ENCODE measurements at places on chromosomes 2 and 18.
A peak's percentile ranks its signal among the peaks of the same experiment; 100 is the strongest.

DNA sequence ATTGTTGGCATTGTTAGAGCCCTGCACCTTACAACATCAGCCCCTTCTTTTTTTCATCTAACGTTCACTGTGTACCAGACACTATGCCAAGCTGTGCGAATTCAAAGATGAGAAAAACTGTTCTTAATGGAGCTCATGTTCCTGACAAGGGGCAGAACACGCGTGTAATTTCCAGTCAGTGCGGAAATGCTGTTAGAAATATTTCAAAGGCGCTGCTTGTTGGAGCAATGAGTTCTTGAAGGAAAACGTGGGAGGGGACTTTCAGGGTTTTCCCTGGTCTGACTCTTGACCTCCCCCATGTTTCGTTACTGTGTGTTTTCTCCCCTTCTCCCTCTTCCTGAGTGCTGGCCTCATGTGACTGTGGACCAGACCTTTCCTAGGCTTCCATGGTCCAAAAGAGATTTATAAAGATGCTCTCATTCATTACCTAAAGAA lies 1.5 kb downstream of the MTHFD2 start:
- no peak for DNase-seq

GRCh38 chr2:120729406-120730399 lies 6.0 kb upstream of the GLI2 start:
- no peak for DNase-seq

DNA sequence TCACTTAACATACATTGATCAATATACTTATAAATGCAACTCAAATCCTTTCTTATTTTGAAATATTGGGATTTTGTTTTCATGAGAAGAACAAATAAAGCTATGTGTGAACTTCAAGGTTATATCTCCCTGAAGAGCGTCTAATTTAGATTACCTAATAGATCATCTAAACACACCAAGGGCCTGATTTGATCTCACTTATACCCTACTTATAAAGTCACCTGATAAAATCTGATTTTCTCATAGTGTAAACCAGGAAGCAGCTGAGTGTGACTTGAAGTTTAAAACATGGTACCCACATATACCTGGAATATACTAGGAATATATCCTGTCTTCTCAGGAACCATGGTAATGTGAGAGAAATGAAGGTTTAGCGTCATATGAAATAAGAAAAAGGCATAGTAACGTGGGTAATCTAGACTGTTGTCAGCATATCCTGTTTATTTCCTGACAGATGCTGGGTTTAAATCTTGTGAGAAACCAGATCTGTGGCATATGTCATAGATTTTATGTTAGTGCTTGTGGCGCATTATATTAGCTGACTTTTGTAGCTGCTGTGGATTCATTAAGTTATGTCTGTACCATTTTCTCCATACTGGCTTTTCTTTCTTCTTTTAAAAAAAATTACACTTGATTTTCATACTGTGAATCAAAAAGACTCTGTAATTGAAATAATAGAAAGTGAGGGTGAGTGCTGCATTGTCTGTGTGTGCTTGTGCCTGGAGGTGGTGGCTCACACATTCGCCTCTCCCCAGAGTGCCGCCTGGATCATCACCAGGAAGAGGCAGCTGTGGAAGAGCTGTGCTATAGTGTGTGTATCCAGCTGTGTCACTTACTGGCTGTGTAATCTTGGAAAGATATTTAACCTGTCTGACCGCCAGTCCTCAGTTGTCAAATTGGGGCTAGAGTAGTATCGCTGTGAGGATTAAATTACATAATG lies 164.0 kb downstream of the MYO3B start:
- DNase-seq: no peak

- DNase-seq: no peak
Observed at GRCh38 chr2:34736482-34736881, 1137.4 kb upstream of the FAM98A start.

DNA sequence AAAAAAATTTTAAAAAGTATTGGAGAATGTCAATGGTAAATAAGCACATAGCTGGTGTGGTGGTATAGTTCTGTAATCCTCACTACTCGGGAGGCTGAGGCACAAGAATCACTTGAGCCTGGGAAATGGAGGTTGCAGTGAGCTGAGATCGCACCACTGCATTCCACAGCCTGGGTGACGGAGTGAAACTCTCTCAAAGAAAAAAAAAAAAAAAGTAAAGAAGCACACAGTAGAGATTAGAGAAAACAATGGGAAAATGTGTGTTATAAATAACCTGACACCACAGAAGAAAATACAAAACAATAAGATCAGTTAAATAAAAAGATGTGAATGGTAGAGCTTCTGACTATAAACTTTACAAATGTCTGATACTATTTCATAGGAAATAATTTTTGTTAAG lies 163.7 kb upstream of the WDSUB1 start:
- no peak for DNase-seq

GRCh38 chr2:109637749-109638570 lies 23.8 kb downstream of the SOWAHC start:
- DNase-seq: no peak

GRCh38 chr18:45161850-45162249 lies 453.4 kb upstream of the SLC14A2 start:
- DNase-seq: no peak

DNA sequence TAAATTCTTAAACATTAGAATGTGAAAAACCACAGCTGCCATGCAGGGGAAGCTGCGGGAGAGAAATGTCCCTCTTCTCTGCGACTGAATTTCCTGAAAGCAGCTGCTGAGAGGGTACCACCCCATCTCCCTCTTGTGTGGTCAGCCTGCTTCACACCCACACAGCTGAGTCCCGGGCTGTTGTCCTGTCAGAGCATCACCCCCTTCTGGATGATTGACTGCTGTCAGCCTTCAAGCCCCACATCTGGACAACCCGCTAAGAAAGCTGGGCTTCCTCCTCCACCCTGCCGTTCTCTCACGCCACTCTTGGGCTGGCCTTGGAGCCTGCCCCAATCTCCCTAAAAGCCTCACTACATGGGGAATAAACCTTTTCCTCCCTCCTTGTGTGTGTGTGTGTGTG lies 26.0 kb downstream of the SH3YL1 start:
- peak; percentile 21 for DNase-seq

DNA sequence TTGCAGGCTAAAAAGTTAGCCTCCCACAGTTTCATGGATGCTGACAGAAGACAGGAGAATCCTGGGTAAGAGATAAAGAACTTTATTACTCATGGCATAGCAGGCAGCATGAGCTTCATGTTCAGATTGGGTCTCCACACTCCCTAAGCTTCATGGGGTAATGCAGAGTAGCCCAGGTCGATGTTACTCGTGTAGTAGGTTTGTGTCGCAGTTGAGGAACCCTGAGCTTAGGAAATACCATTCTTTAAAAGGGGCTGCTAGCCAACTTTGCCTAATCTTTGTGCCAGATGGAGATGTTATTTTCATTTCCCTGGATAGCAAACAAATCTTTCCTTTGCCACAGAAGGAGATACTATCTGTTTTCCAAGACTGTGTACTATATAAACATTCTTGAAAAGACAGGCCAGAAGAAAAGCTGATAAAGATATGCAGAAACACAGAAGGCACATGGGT lies 117.6 kb downstream of the LTBP1 start:
- DNase-seq: no peak

DNA sequence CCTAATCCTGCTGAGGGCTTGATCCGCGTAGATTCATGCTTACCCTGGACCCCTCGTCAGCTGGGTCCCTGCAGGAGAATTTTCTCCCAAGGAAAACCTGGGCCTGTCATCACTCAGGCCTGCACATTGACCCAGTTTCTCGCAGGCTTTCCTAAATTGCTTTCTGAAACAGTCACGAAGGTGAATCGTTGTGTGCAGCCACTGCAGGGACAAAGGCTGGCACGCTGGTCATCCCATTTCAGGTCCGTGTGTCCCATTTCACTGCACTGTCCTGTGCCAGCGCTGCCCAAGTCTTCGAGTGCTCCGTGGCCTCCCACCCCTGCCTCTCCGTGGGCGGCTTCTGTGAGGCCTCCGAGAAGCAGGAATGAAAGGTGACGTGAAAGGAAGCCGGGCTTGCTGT lies 62.8 kb upstream of the YWHAQ start:
- no peak for DNase-seq

DNA sequence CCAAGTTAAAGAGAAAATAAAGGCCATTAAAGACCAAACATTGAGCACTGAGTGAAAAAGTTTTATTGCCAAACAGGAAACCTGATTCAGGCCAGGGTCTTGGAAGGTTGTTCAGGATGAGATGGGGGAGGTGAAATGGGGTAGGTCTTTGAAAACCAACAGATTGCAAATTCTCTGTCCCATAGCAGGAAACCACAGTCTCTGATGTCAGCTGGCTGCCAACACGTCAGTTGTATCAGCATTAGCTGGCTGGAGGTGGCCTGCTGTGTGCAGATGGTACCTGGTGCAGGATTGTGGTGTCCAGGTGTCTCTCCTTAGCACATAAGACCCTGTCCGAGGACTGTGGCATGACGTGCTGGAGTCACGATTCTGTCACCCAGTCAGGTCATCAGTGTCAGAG lies 106.3 kb downstream of the MSH2 start:
- DNase-seq: no peak

DNA sequence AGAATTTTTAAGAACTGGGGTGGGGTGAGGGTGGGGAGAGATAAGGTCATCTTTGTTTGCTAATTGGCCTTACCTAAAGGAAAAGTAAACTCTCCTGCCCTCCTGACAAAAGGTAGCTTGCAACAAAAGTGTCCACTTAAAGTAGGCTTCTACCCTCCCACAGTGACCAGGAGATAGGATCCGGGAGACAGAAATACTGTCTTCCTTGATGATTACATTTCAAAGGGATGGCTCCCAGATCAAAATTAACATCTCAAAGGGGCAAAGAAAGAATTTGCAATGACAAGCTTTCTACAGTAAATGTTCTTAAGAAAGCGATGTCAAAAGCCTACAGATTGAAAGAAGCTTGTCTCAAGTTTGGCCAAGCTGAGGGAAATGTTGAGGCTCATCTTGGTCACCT lies 775.3 kb downstream of the CPS1 start:
- DNase-seq: no peak

- no peak for DNase-seq
Observed at GRCh38 chr2:27824401-27824800, 52.9 kb downstream of the MRPL33 start.

GRCh38 chr2:231575612-231576256 lies 16.9 kb upstream of the TEX44 start:
- DNase-seq: no peak

GRCh38 chr2:41595240-41595639 lies 452.6 kb upstream of the PKDCC start:
- no peak for DNase-seq

DNA sequence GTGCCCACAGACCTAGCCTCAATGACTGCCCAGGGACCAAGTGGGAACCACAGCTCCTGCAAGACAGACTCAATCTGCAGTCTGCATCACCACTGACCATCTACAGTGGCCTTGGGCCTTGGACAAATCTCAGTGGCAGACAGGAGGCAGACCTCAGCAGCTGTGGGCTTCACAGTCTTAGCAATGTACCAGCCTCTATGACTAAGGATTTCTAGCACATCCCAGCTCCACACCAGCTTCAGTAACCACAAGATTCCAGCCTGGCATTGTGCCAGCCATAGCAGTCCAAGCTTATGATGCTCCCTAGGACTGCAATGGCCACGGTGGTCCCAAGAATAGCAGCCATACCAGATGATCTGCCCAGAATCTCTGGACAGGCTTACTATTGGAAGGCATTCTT lies 19.6 kb upstream of the WDR75 start:
- DNase-seq: no peak

DNA sequence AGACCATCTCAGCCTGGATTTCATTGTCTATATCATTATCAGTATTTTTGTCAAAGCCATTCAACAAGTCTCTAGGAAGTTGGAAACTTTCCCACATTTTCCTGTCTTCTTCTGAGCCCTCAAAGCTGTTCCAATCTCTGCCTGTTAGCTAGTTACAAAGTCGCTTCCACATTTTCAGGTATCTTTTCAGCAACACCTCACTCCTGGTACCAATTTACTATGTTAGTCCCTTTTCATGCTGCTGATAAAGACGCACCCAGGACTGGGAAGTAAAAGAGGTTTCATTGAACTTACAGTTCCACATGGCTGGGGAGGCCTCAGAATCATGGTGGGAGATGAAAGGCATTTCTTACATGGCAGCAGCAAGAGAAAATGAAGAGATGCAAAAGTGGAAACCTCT lies 9.3 kb upstream of the FIGLA start:
- no peak for DNase-seq

GRCh38 chr2:62596061-62596921 lies 90.3 kb upstream of the TMEM17 start:
- no peak for DNase-seq

DNA sequence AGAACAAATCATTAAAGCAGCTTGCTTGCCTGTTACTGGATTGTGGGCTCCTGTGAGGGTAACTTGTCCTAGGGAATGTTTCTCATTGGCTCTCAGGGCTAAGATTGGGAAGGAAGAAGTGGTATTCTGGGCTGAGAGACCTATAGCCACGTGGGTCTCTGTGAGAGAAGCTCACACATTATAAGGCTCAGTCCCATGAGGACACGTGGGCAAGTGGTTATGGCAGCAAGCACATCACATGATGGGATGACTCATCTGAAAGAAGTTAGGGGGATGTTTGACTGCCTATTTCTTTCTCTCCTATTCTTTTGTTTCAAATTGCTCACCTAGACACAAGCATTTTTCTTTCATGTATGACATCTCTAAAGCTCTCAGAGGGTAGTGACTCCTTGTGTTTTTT lies 418.0 kb upstream of the ST6GAL2 start:
- DNase-seq: no peak

DNA sequence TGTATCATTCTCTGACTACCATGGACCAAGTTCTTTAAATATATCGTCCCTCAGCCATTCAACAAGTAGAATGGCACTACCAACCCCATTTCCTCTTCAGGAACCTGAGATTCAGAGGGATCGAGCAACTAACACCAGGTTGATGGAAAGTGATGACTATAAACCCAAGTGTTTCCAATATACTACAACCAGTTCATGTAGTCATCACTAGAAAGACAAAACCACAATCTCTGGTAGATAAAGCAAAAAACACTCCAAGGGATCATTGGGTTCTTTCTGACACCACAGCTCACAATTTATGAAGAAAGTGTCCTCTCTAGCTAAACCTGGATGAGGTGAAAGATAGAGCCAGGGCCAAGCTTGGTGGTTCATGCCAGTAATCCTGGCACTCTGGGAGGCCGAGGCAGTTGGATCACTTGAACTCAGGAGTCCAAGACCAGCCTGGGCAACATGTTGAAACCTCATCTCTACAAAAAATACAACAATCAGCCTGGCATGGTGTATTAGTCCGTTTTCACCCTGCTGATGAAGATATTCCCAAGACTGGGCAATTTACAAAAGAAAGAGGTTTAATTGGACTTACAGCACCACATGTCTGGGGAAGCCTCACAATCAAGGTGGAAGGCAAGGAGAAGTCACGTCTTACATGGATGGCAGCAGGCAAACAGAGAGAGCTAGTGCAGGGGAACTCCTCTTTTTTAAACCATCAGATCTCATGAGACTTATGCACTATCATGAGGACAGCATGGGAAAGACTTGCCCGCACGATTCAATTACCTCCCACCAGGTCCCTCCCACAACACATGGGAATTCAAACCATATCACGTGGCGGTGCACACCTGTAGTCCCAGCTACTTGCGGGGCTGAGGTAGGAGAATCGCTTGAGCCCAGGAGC lies 2.2 kb downstream of the CD226 start:
- DNase-seq: no peak

DNA sequence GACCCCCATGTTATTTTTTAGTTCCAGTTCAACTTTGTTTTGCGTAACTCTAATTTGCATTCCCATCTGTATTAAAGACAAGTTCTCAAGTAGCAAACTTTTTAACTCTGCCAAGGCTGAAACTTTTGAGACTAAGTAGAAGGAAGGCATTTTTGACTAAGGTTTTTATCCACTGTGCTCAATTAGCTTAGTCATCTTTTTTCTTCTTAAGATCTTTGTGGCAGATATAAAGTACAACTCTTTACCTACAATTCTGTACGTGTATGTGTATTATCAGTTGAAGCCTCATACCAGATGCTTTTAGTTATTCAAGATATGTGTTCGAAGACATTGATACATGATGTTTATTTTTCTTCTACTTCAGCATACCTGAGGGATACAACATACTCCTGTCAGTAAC lies 41.6 kb downstream of the CREB1 start:
- no peak for DNase-seq
